Right ventricle myocardium superior (tissue), 1 donor: ENCODE measurements at places on chromosomes 13 and 19. TPM values are rescaled to one million over a fixed set of nuclear protein-coding genes. Genes with fewer than 3 reads are reported as not detected.

- DNase-seq: no peak
Observed at GRCh38 chr13:110824702-110825300, 90.1 kb downstream of the ANKRD10 start.

GRCh38 chr13:89930861-89931260, 1416.6 kb upstream of the MIR17HG start:
- no peak for DNase-seq

DNA sequence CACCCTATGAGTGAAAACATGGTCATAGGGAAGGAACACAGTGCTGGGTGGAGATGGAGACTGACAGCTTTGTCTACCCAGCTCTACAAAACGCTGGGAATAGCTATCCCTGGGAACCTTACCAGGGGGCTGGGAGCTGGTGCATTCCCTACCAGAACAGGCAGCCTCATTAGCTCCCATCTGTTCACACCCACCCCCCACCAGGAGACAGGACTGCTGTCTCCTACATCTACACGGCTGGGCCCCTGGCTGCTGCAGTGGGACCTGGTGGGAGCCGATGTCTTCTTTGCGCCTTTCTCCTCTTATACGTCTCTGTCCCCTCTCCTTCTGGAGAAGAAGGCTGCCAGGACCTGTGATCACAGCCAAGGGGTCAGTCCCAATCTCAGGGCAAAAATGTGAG, 90.8 kb downstream of the UQCRFS1 start:
- DNase-seq: no peak

DNA sequence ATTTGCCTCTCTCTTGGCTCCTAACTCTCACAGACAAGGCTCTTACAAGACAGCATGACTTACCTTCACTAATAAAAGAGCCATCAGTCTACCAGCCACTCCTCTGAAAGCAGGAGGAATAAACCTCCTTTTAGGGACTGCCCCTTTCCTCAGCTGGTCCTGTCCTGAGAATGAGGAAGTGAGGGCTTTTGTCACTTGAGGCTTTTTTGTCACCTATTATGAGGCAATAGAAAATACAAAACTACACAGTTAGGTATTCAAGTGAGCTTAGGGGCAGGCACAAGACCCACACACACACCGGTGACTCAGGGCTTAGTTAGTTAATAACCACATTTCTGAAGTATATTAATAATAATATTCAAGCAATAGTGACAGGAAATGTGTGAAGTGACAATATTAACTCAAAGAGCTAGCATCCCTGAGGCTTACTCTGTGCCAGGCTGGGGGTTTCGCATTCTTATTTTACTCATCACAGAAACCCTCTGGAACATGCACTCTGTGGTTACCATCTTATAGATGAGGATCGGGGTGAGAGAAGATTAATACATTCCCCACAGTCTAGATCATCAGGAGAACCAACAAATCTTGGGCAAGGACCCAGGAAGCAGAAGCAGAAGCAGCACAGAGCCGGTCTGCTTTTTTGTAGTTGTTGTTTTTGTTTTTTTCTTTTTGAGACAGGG, 379.9 kb downstream of the LIG4 start:
- no peak for DNase-seq

LILRB4 gene
- total RNA-seq: 3.8 TPM

- DNase-seq: no peak
Observed at GRCh38 chr19:11759805-11760204, 7.0 kb upstream of the ZNF441 start.

- no peak for DNase-seq
Observed at GRCh38 chr19:18924684-18925213, 5.2 kb downstream of the DDX49 start.

- DNase-seq: no peak
Observed at GRCh38 chr13:111259058-111259457, 61.4 kb upstream of the TEX29 start.

CPT1C gene
- total RNA-seq: 2.2 TPM

GRCh38 chr19:28603453-28603852, 609.5 kb downstream of the UQCRFS1 start:
- DNase-seq: no peak

DNA sequence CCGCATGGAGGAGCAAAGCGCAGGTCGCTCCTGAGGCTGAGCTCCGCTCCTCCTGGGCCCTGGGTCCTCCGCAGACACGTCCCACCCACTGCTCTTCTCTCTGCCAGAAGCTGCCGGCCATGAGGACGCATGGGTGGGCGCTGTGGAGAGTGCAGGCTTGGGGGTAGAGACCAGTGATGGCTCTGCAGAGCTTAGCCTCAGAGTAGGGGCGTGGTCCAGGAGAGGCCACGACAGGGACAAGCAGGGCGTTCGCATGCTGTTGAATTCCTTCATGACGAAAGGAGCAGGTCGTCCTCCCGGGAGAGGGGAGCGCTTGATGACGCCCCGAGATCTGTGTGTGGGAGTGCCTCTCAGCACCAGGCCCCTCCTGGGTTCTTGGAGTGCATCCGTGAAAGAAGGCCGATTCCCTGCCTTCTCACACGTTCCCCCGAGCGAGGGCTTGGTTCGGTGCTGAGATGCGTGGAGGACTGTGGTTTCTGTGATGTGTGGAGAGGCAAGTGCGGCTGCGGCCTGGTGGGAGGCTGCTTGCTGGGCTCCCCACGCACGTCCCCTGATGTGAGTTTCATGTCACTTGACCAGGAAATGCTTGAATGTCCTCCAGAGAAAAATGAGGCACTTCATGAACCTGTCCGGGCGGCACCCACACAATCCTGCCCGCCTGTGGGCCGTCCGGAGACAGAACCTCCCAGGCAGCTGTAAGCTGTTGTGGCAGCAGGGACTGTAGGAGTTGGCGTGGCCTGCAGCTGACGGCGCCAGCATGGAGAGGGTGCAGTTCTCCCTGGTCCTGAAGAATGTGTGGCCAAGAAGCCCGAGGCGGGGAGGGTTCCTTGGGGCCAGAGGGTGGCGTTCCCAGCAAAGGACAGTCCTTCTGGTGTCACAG, 4.5 kb downstream of the SF3A2 start:
- no peak for DNase-seq

- DNase-seq: no peak
Observed at GRCh38 chr19:56978023-56978565, 137.6 kb upstream of the PEG3 start.

SMIM44 gene
- not detected for total RNA-seq

DNA sequence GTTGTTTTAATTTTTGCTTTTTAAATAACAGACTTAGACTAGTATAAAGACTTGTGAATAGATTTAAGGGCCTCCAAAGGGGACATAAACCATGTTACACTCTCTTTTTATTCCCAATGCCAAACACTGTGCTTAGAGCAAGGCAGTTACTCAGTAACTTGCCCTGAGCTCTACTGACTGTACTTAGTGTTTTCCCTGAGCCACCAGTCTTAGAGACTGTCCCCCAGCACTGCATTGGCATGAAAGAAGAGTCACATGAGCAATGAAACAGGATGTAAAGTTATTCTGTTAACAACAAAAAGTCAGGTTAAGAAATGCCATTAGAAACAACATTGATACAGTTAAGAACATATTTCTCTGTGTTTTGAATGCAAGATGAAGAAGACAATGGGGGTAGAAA, 187.9 kb downstream of the TBC1D4 start:
- DNase-seq: no peak

SPC24 gene
- total RNA-seq: 6.7 TPM

- DNase-seq: peak; percentile 52
Observed at GRCh38 chr13:20188667-20189553, 3.8 kb downstream of the GJB2 start.

DNA sequence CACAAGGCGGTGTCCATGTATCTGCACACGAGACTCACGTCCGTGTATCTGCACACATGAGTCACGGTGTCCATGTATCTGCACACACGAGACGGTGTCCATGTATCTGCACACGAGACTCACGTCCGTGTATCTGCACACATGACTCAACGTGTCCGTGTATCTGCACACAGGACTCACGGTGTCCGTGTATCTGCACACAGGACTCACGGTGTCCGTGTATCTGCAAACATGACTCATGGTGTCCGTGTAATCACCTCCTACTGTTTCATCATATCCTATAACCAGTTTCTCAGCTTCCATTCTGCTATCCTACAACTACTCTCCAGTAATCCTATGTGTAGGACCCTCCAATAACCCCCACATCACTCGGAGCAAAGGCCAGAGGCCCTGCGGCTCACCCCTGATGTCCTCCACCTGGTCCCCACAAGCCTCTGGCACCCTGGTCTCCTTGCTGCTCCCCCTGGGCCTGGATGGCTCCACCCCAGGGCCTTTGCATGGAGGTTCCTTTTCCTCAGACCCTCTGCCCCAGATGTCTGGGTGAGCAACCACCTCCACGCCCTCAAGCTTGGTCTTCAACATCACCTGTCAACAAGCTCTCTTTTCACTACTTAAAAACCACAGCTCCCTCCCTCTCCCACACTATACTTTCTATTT, 2.5 kb upstream of the TMEM255B start:
- no peak for DNase-seq

DNA sequence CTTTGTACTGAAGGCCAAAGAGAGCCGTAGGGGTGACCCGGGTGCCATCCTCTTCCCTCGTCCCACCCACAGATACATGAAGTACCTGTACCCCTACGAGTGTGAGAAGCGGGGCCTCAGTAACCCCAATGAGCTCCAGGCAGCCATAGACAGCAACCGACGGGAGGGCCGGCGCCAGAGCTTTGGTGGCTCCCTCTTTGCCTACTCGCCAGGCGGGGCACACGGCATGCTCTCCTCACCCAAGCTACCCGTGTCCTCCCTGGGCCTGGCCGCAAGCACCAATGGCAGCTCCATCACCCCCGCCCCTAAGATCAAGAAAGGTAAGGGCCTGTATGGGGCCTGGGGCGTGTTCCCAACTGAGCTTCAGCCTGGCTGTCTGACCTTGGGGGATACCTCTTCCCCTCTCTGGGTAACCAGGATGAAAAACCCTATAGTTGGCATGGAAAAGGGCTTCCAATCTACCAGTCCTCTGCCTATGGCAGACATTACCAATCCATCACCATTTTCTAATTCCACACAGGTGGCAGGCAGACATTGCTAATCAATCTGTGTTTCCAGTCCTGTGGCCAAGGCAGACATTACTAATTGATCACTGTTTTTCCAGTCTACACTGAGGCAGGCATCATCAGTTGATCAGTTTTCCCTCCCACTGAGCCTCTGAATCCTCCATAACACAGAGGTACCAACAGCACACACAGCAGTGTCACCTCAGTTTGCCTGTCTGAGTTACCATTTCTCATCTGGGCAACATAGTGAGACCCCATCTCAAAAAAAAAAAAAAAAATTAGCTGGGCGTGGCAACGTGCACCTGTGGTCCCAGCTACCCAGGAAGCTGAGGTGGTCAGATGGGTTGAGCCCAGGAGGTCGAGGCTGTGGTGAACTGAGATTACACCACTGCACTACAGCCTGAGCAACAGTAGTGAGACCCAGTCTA, 19.1 kb upstream of the WDR18 start:
- DNase-seq: no peak

DOCK6 gene
- total RNA-seq: 32.0 TPM
